CD4-positive, alpha-beta memory T cell (primary cell): ENCODE measurements at places on chromosomes 12 and 14.

- DNase-seq: no peak
Observed at GRCh38 chr14:69493038-69493437, 8.5 kb downstream of the PLEKHD1 start.

DNA sequence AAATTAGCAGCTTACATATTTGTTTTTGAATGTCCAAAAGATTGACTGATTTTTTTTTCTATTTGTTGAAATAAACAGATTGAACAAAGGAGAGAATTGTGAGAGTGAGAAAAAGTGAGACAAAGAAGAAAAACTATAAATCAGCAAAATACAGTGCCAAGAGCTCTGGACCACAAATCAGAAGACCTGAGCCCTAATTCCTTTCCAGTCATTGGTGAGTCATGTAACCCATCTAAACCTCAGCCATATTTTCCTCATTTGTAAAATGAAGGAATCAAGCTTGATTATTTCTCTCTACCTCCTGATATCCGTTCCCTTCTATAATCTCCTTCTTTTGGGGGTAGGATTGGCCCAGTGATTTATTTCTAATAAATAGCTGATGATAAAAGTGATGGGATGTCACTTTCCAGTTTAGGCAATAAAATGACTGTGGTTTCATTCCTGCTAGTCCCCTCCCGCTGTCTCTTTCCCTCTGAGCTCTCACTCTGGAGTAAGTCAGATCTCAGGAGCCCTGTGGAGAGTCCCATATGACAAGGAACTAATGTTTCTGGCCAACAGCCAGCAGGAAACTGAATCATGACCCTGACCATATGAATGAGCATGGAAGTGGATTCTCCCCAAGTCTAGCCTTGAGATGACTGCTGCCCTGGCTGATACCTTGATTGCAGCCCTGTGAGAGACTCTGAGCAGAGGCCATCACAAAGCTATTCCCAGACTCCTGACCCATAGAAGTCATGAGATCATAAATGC is 218.9 kb downstream of the ACSS3 start:
- no peak for DNase-seq

- no peak for DNase-seq
Observed at GRCh38 chr12:40313928-40314327, 89.1 kb downstream of the LRRK2 start.

DNA sequence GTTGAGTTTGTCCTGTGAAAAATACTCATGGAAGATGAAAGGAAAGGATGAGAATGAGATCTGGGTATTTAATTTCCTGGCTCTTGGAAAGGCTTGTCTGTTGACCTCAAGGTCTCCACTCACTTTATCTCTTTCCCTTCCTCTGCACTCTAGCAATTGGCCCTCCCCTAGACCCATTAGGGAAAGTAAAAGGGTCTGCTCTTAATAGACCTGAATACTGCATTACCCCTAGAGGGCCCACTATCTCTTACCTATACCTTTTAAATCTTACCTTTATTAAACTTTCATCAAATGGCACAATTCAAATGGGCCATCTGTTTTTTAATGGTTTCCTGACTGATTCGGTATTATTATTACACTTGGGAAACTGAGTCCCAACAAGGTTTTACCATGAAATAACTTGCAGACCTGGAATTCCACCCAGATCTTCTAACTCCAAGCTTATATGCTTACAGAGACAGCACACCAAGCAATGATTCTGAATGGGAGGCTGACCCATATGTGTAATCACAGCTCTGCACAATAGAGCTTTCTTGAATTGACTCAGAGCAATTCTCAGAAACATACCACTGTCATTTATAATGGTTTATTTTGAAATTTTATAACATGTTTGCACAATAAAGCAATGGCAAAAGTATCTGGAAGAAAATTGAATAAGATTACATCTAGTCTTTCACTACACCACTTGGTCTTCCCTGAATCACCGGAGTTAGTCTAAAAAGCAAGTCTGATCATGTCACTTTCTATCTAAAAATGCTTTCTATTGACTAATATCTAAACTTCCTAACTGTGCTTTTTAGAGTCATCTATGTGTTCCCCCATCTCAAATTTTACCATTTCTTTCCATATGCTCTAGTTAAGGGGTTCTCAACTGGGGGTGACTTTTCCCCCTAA is 618.5 kb downstream of the NRXN3 start:
- DNase-seq: no peak

- DNase-seq: no peak
Observed at GRCh38 chr12:111494676-111495075, 89.0 kb downstream of the SH2B3 start.

- no peak for DNase-seq
Observed at GRCh38 chr14:94914191-94914590, 144.3 kb upstream of the GSC start.

DNA sequence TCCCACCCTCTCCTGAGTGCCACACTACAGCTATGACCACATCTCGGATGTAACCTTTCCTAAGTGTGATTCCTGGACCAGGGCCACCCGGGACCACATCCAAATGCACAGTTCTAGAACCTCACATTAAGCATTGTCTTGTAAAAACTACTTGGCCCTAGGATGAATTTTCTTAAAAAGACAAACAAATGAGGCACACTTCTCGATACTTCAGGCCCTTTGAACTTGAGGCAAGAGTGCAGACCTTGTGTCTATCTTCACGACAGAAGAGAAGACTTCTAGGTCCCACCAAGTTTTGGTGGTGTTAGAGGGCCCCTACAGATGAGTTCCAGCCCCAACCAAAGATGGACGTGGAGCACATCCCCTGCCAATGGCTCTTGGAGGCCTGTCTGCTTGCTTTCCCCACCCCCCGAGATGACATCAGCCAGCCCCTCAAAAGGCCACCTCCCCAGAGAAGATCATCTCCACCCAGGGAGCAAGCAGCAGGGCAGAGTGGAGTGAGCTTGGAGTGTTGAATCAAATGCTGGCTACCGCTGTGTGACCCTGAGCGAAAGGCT is 9.3 kb downstream of the ISCU start:
- no peak for DNase-seq

- DNase-seq: no peak
Observed at GRCh38 chr14:30681752-30682355, 59.7 kb downstream of the SCFD1 start.

GRCh38 chr12:58893495-58893894 is 26.8 kb downstream of the LRIG3 start:
- no peak for DNase-seq

- no peak for DNase-seq
Observed at GRCh38 chr14:67516676-67517075, 16.4 kb upstream of the PLEKHH1 start.

GRCh38 chr14:104925855-104926609 is 1.4 kb downstream of the PLD4 start:
- DNase-seq: no peak

GRCh38 chr12:119047641-119048040 is 66.3 kb downstream of the SRRM4 start:
- no peak for DNase-seq

DNA sequence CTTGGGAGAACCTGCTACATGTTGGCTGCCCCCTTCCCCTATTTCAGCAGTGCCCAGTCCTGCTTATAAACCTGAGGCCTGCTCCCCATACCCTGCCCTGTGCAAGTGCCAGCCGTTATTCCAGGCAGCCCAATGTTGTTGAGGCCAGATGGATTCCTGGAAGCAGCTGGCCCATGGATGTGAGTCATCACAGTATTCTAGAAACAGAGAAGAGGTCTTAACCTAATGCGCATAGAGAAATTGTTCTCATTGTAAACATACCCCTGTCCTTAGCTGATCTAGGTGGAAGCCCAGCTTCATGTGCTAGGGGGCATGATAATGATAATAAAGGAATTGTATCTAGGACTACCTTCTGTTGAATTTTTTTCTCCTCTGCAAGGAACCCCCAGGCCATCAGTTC is 69.7 kb downstream of the TSPAN11 start:
- no peak for DNase-seq
